ENCODE measurements at places on chromosomes 3 and 15. TPM values are rescaled to one million over a fixed set of nuclear protein-coding genes. Genes with fewer than 3 reads are reported as not detected.

The COL6A5 gene
- total RNA-seq = not detected

The UBAP1L gene
- total RNA-seq = 3.8 TPM

The ARRDC4 gene
- 1.6 TPM for total RNA-seq

The PLA2G4E gene
- total RNA-seq = not detected

The CLDN18 gene
- total RNA-seq = not detected

The WDR93 gene
- under 0.01 TPM for total RNA-seq

The GP5 gene
- 0.13 TPM for total RNA-seq

DNA sequence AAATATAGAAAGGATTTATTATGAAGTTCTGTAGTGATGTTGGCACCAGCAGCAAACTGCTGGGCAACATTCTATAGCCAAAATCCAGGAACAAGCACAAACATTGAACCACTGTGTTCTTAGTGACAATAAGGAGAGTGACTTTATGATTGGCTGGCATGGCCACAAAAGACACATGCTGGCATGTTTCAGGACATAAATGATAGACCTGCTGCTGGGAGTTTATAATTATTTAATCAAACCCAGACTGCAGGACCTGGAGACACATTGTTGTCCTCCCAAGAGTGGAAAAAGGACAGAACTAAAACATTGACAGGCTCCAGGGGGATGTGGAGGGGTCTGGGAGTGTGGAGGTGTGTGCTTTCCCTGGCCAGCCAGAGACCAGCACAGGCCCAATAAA, 255.3 kb upstream of the LRTM1 start:
- no peak for DNase-seq

- no peak for DNase-seq
These were observed 41.7 kb downstream of the SOX2 start for GRCh38 chr3:181753391-181753790.

DNA sequence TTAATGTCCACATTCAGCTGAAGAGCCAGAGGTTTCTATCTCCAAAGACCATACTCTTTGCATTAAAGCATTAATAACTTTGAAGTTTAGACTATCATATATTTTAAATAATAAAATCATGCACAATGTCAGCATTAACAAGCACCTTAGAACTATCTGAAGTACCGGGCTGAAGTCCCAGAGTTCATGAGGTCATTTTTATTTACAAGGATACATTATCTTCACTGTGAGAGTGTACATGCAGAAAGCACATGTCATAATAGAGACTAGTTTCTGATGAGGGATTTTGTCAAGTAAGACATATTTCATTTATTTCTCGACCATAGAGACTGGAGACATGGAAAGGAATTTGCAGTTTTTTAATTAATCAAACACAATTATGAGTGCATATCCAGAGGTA, 52.4 kb upstream of the SI start:
- DNase-seq = no peak

DNA sequence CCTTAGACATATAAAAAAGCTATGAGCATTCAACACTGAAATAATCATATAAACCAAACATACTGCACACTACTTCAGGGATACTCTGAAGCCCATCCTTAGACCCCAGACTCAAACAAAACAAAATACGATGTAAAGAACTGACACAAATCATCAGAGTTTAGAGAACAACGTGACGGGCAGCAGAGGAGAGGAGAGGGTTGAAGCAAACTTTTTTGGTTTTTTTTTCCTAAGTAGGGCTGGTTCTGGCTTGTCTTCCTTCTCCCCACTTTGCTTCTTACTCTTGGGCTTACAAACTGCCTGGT, 34.7 kb downstream of the GAP43 start:
- DNase-seq = no peak

GRCh38 chr15:73605759-73606436, 27.3 kb downstream of the NPTN start:
- no peak for DNase-seq

DNA sequence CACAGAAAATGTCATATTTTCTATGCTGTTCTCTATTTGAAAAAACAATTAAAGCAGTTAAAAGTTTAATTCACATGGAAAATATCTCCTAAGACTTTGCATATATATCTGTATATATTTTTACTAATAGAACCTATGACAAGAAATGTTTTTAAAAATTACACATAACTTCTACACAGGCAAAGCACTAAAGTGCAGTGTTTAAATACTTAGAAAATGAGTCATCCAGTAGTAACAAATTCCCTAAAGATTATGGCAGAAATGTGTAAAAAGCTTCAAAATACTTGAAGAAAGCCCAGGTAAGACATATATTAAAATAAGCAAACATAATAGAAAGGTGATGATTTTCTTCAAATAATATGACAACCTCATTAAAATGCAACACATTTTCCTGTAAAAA, 236.6 kb downstream of the TBC1D5 start:
- no peak for DNase-seq

- DNase-seq = no peak
These were observed 17.8 kb downstream of the CRTC3 start for GRCh38 chr15:90547540-90547939.

- DNase-seq = no peak
These were observed 93.0 kb downstream of the CPN2 start for GRCh38 chr3:194257916-194258668.

DNA sequence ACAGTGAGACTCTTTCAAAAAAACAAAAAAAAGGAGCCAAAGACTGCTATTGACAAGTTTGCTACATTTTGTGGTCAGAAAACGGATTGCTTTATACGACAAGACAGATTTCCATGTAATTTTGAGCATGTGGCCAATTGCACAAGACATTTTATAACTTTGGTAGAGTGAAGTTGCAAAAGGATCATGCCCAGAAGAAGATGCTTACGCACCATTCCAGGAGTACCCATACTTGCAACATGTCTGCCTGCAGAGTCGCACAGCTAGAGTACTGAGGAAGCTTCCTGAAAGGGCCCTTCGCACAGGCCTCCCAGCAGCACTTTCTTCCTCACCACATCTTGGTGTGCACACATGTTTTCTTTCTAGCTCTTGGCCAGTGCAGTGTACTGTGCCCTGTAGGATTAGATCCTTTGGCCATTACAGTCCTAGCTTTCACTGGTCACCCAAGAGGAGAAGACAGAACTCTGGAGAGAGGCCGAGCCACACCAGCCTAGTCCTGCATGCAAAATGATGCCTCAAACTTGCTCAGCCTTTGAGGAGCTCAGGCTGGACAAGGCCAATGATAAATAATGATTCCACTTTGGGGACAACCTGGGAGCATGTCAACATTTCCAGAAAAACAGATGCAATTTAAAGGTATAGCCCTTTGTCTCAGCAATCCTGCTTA, 11.7 kb downstream of the CHDH start:
- DNase-seq = no peak

- DNase-seq = peak; percentile 80
These were observed 26.2 kb downstream of the MAP4 start for GRCh38 chr3:47989981-47990440.

- peak; percentile 68 for DNase-seq
These were observed 5.3 kb downstream of the CLK3 start for GRCh38 chr15:74620636-74621545.

GRCh38 chr3:100708644-100708988, 678 bp upstream of the TFG start:
- no peak for DNase-seq

DNA sequence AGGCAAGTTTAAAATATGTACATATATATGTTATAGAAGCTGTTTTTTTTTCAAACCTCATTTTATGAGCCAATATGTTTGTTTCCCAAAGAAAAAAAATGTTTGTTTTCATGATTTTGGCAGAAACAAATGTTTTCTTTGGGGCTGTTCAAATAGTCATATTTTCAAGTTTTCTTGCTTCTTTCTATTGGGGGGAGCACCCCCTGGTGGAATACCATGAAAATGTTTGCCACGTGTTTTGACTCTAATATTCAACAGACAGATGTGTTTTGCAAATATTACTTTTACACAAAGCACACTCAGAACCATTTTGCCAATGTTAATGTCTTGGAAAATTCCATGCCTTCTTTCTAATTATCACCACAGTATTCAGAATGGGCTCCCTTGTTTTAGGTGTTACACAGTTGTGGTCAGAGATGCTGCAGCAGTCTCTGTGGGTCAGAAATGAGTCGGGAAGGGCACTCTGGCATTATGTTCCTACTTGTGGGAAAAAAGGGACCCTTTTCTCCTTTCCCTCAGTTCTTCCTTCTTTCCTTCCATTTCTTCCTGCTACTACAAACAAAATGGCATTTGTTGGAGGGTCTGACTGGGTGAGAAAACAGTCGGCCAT, 817.0 kb downstream of the TUSC7 start:
- peak; percentile 18 for DNase-seq

GRCh38 chr3:12841970-12842328, 584 bp upstream of the RPL32 start:
- no peak for DNase-seq

- DNase-seq = no peak
These were observed 380.6 kb upstream of the C2CD4B start for GRCh38 chr15:62545467-62546227.

DNA sequence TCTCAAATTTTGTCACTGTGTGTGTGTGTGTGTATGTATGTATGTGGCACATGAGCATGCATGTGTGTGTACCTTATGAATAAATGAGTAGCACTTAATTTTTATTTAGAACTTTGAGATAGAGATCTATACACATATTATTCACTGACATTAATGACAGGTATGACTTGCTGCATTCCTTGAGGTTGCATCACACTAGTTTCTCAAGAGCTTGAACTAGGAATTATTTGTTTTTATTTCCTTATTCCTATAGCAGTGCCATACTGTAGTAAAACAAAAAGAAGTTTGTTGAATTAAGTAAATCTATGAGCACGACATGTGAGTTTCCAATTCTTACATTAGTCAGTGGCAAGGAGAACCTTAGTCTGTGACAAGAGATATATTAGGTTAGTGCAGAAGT, 943.9 kb downstream of the ROBO1 start:
- no peak for DNase-seq

GRCh38 chr3:173826416-173826815, 428.9 kb downstream of the NLGN1 start:
- DNase-seq = no peak

DNA sequence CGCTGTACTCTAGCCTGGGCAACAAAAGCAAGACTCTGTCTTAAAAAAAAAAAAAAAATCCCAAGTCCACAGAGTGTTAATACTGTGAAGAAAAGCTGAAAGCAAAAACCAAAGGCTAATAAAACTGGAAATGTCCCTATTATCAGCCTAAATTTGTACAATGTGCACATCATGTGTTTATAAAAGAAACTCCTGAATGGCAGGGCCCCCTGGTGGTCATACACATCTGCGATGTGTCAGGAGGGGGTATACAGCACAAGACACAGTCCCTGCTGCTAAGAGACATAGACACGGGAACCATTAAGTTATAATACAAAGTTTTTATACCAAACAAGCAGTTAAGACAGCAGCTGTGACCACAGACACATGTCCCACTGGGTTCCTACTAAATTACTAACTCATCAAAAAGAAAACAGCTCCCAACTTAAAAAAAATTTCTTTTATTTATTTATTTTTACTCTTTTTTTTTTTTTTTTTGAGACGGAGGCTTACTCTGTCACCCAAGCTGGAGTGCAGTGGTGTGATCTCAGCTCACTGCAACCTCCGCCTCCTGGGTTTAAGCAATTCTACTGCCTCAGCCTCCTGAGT, 31.0 kb downstream of the IDH2 start:
- DNase-seq = peak; percentile 89

DNA sequence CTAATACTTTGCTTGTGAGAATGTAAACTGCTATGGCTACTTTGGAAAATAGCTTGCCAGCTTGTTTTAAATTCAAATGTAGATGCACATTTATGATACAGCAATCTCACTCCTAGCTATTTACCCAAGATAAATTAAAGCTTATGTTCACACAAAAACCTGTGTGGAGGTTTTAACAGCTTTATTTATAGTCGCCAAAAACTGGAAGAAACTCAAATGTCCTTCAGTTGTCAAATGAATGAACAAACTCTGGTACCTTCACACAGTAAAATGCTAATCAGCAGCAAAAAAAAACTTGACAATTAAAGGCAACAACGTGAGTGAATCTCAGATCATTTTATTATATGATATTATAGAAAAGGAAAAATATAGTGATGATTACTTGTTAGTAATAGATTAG, 248.6 kb upstream of the NECTIN3 start:
- DNase-seq = no peak

DNA sequence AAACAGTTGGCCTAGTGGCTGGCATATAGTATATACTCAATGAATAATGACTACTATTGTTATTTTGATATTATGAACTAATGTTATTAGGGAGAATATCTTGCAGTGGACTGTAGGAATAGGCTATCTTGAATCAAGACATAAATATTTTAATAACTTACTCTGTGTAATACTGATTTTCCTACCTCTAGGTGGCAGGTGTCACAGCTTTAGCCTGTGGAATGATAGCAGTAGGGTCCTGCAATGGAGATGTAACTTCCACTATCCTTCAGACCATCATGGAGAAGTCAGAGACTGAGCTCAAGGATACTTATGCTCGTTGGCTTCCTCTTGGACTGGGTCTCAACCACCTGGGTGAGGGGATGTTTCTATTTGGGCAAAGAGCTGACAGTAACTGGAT, 6.5 kb downstream of the PSMD2 start:
- peak; percentile 49 for DNase-seq

GRCh38 chr15:47398594-47398993, 318.7 kb upstream of the SEMA6D start:
- DNase-seq = no peak

GRCh38 chr3:187706971-187707370, 4.6 kb upstream of the RTP2 start:
- DNase-seq = peak; percentile 10

GRCh38 chr3:81218023-81218422, 543.4 kb downstream of the GBE1 start:
- DNase-seq = peak; percentile 12

GRCh38 chr3:88092270-88092669, 33.2 kb downstream of the ZNF654 start:
- no peak for DNase-seq

DNA sequence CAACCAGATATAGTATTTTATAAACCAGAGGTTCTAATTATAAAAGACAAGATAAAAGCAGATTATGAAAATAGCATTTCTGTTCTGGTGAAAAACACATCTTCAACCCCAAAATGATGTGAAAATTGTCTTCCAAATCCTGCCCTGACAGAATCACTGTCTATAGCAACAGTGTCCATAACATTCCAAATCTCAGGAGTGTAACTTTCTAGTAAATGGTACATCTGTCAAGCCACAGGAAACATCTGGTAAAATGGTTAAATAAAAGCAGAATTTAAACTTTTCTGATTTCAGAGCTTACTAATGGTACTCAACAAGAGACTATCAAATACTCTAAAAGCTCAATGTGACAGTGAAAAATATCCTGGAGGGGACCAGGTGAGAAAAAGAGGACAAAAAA, 60.5 kb downstream of the VGLL4 start:
- peak; percentile 71 for DNase-seq

All from dermis microvascular lymphatic vessel endothelial cell (primary cell).